Naive thymus-derived CD8-positive, alpha-beta T cell (primary cell): ENCODE measurements at places on chromosomes 1 and 21. TPM values are rescaled to one million over a fixed set of nuclear protein-coding genes. Genes with fewer than 3 reads are reported as not detected.

DNA sequence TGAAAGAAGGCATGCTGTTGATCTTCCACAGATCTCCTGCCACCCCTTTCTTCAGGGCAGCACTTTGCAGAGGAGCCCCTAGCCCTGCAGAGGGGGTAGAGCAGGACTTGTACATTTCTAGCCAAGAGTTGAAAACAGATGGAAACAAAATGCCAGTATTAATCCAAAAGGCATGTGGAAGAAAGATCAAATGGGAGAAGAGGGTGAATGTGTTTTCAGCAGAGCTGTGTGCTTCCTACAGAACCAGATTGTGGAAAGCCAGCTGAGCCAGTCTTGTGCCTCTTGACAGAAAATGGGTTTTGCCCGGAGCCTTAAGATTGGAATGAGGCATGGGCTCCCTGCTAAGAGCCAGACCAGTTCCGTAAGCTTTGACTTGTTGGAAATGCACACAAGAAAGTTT is 105.2 kb upstream of the TSPAN2 start:
- no peaks in the 10 kb centered on the region for H3K36me3 ChIP-seq
- DNase-seq: no peak
- H3K27me3 ChIP-seq: peaks cover 9% of the 10 kb centered on the region
- H3K27ac ChIP-seq: no peak overlapping the region
- H3K4me3 ChIP-seq: no peak overlapping the region

Gene UBXN10
- total RNA-seq: not detected

- H3K27me3 ChIP-seq: no peaks in the 10 kb centered on the region
- peak overlapping the region; percentile 65 for H3K4me3 ChIP-seq
- no peaks in the 10 kb centered on the region for H3K36me3 ChIP-seq
- peak overlapping the region; percentile 85 for H3K27ac ChIP-seq
- H3K4me1 ChIP-seq: peaks cover 9% of the 10 kb centered on the region
These were observed 24.0 kb downstream of the PLCH2 start for GRCh38 chr1:2499986-2500596.

GRCh38 chr1:84583648-84584047 is 9.4 kb upstream of the CTBS start:
- no peak for DNase-seq
- no peak overlapping the region for H3K27ac ChIP-seq
- peaks cover 16% of the 10 kb centered on the region for H3K27me3 ChIP-seq
- no peak overlapping the region for H3K4me3 ChIP-seq

GRCh38 chr1:79825551-79825950 is 819.0 kb upstream of the ADGRL4 start:
- H3K27me3 ChIP-seq: no peaks in the 10 kb centered on the region
- H3K27ac ChIP-seq: no peak overlapping the region
- no peak overlapping the region for H3K4me3 ChIP-seq
- H3K36me3 ChIP-seq: peaks cover 6% of the 10 kb centered on the region

GRCh38 chr1:173015629-173016028 is 35.1 kb downstream of the TNFSF18 start:
- H3K36me3 ChIP-seq: no peaks in the 10 kb centered on the region
- peaks cover 2% of the 10 kb centered on the region for H3K27me3 ChIP-seq
- DNase-seq: no peak

- no peaks in the 10 kb centered on the region for H3K36me3 ChIP-seq
- H3K27ac ChIP-seq: no peak overlapping the region
- H3K27me3 ChIP-seq: no peaks in the 10 kb centered on the region
These were observed 8.5 kb upstream of the OVAAL start for GRCh38 chr1:180550241-180550640.

GRCh38 chr1:198678901-198679329 is 40.1 kb downstream of the PTPRC start:
- H3K36me3 ChIP-seq: no peaks in the 10 kb centered on the region
- H3K27me3 ChIP-seq: no peaks in the 10 kb centered on the region
- H3K4me1 ChIP-seq: peaks cover 79% of the 10 kb centered on the region
- peak; percentile 65 for DNase-seq
- peak overlapping the region; percentile 79 for H3K4me3 ChIP-seq

- no peaks in the 10 kb centered on the region for H3K27me3 ChIP-seq
- H3K4me3 ChIP-seq: no peak overlapping the region
- H3K27ac ChIP-seq: no peak overlapping the region
- no peak for DNase-seq
- no peaks in the 10 kb centered on the region for H3K4me1 ChIP-seq
- no peaks in the 10 kb centered on the region for H3K36me3 ChIP-seq
These were observed 124.6 kb downstream of the RASAL2 start for GRCh38 chr1:178218550-178218949.

- peaks cover 25% of the 10 kb centered on the region for H3K4me1 ChIP-seq
- no peaks in the 10 kb centered on the region for H3K36me3 ChIP-seq
- no peaks in the 10 kb centered on the region for H3K27me3 ChIP-seq
- no peak overlapping the region for H3K4me3 ChIP-seq
- DNase-seq: no peak
These were observed 7.3 kb downstream of the CD244 start for GRCh38 chr1:160855181-160855981.

Gene FNDC10
- total RNA-seq: 3.8 TPM

- no peaks in the 10 kb centered on the region for H3K4me1 ChIP-seq
- H3K27ac ChIP-seq: no peak overlapping the region
- H3K4me3 ChIP-seq: no peak overlapping the region
- no peaks in the 10 kb centered on the region for H3K36me3 ChIP-seq
These were observed 5.8 kb downstream of the OR14I1 start for GRCh38 chr1:248696774-248697173.

GRCh38 chr1:208154040-208154439 is 90.1 kb downstream of the PLXNA2 start:
- no peak overlapping the region for H3K4me3 ChIP-seq
- no peak for DNase-seq
- H3K27ac ChIP-seq: no peak overlapping the region

DNA sequence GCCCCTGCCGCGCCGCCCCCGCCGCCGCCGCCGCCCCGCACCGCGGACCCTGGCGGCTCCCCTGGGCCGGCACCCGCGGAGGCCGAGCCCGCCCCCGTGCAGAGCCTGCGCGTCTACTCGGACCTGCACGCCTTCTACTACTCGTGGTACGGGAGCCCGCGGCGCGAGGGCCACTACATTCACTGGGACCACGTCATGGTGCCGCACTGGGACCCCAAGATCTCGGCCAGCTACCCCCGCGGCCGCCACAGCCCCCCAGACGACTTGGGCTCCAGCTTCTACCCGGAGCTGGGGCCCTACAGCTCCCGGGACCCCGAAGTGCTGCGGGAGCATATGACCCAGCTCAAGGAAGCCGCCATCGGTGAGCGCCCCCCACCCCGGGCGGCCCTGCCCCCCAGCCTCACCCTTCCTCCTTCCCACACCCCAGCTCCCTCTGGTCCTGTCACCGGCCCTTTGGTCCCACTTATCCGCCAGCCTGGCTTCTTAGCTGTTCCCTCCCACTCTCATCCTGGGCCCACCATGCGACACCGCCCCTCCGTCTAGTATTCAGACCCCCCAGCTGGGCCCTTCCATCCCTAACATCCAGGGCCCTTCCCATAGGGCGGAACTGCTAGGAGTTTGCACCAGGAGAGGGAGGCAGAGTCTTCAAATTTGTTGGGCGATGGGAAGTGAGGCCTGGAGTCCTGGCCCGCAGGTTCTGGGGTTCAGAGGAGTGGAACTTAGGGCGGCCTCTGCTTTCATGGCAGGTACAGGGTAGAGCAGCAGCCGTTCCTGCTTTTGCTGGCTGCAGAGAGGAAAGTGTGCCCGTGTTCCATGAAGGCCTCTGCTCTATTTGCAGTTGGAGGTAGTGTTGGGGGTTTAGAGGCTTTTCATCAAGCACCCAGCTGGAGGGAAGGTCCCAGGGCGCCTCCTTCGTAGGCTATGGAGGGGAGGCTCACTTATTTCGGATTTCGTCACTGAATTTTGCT is 1.0 kb downstream of the MANEAL start:
- H3K27me3 ChIP-seq: peaks cover 23% of the 10 kb centered on the region
- H3K36me3 ChIP-seq: peaks cover 1% of the 10 kb centered on the region
- peak overlapping the region; percentile 79 for H3K4me3 ChIP-seq
- no peak for DNase-seq
- H3K27ac ChIP-seq: no peak overlapping the region

Gene CFAP57
- not detected for total RNA-seq

- H3K4me3 ChIP-seq: no peak overlapping the region
- H3K36me3 ChIP-seq: no peaks in the 10 kb centered on the region
- no peak for DNase-seq
- H3K27ac ChIP-seq: no peak overlapping the region
- peaks cover 6% of the 10 kb centered on the region for H3K4me1 ChIP-seq
- H3K27me3 ChIP-seq: peaks cover 59% of the 10 kb centered on the region
These were observed 109.7 kb upstream of the ZBTB40 start for GRCh38 chr1:22341791-22342605.

GRCh38 chr1:8966606-8967005 is 20.9 kb downstream of the CA6 start:
- H3K4me3 ChIP-seq: peak overlapping the region; percentile 98
- peaks cover 30% of the 10 kb centered on the region for H3K4me1 ChIP-seq
- no peaks in the 10 kb centered on the region for H3K27me3 ChIP-seq
- H3K27ac ChIP-seq: peak overlapping the region; percentile 93

Gene BATF3
- total RNA-seq: 0.29 TPM

Gene L1TD1
- total RNA-seq: not detected

DNA sequence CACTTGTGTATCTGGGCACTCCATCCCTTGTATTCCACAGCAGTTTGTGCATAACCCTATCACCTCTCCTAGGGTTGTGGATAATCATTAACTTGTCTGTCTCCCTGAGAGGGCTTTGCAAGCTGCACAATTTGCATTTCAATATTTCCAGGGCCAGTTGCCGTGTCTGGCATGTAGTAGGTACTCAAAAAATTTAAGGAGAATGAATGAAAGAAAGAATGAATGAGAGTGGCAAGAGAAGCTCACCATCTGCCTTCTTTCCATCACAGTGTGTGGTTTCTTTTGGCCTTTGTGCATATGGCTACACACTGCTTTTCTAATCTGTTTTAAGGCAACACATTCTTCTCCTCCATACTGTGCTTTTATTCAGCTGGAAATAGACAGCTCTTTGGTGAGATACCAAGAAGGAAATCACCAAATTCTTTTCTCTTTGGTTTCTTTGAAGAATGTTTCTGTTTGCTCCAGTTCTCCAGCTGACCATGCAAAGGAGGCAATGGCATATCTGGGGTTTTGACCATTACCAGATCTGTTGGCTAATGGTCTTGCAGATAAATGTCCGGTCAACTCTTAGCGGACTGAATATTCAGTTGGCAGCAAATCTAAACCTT is 49.4 kb downstream of the NGF start:
- H3K4me3 ChIP-seq: no peak overlapping the region
- H3K4me1 ChIP-seq: no peaks in the 10 kb centered on the region
- no peak for DNase-seq
- H3K27ac ChIP-seq: no peak overlapping the region
- no peaks in the 10 kb centered on the region for H3K36me3 ChIP-seq

- H3K27ac ChIP-seq: peak overlapping the region; percentile 93
- peaks cover 35% of the 10 kb centered on the region for H3K4me1 ChIP-seq
- no peak overlapping the region for H3K4me3 ChIP-seq
- DNase-seq: no peak
These were observed 17.6 kb downstream of the COL8A2 start for GRCh38 chr1:36107394-36107793.

Gene MROH9
- total RNA-seq: not detected

GRCh38 chr1:234561319-234561718 is 48.7 kb downstream of the IRF2BP2 start:
- no peak overlapping the region for H3K4me3 ChIP-seq
- no peaks in the 10 kb centered on the region for H3K36me3 ChIP-seq
- H3K4me1 ChIP-seq: no peaks in the 10 kb centered on the region

GRCh38 chr1:23588749-23589548 is 29.6 kb upstream of the ID3 start:
- H3K27me3 ChIP-seq: no peaks in the 10 kb centered on the region
- H3K4me3 ChIP-seq: no peak overlapping the region
- H3K36me3 ChIP-seq: no peaks in the 10 kb centered on the region
- no peak for DNase-seq

GRCh38 chr21:18002393-18002792 is 183.2 kb upstream of the C21orf91 start:
- H3K36me3 ChIP-seq: peaks cover 6% of the 10 kb centered on the region
- H3K27ac ChIP-seq: no peak overlapping the region
- DNase-seq: no peak
- H3K27me3 ChIP-seq: no peaks in the 10 kb centered on the region
- no peaks in the 10 kb centered on the region for H3K4me1 ChIP-seq

- H3K4me3 ChIP-seq: no peak overlapping the region
- peak; percentile 37 for DNase-seq
- H3K27me3 ChIP-seq: no peaks in the 10 kb centered on the region
- H3K36me3 ChIP-seq: no peaks in the 10 kb centered on the region
These were observed 33.5 kb upstream of the ACTRT2 start for GRCh38 chr1:2987773-2988172.

DNA sequence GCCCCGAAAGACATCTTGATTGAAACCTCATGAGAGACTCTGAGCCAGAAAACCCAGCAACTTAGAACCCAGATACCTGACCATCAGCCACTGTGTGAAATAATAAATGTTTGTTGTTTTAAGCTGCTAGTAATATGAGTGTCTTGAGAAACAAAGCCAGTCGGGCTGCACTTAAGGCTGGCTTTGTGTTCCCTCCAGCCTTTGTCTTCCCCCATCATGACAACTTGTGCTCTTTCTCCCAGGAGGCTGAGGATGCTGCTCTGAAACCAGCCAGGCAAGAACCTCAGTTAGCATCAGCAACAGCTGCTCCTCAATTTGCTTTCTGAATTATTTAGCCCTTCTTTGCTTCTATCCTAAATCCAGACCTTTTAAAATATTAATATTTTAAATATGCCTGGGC is 78.2 kb downstream of the SLC16A1 start:
- H3K4me3 ChIP-seq: no peak overlapping the region
- H3K27ac ChIP-seq: no peak overlapping the region
- H3K36me3 ChIP-seq: no peaks in the 10 kb centered on the region
- H3K4me1 ChIP-seq: peaks cover 8% of the 10 kb centered on the region
- no peaks in the 10 kb centered on the region for H3K27me3 ChIP-seq
- no peak for DNase-seq

Gene C4BPA
- not detected for total RNA-seq

DNA sequence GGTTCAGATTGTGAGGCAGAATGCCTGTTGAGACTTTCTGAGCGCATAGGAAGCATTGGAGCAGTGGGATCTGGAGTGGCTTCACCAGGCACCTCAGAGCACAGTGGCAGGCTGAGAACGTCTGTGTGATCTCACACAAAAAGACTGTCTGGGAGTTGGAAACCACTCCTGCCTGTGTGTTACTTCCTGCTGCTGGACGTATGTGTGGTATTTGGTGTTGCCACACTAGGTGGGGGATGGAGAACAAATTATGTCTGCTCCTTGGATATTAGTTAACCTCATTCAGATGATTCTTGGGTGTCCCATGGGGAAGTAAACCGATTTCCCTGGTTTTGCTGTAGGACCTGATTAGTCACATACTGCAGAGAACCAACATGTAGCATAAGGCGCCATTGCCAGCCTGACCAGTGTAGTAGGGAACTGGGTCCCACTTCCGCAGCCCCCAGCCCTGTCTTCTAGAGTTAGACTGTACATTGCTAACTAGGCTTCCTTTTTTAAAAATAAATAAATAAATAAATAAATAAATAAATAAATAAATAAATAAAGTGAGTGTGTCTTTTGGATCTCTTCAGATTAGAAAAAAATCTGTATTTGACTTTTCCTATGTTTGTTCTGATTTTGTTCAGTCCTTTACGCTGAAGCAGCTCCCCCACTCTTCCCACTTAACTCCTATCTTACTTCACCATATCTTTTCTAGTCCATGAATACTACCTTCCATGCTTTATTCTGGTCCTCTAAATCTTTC is 26.9 kb downstream of the UCK2 start:
- no peaks in the 10 kb centered on the region for H3K27me3 ChIP-seq
- DNase-seq: no peak
- H3K4me3 ChIP-seq: no peak overlapping the region
- H3K27ac ChIP-seq: no peak overlapping the region

Gene PDE4B
- total RNA-seq: 29.6 TPM
